GM12878 (cell line): ENCODE measurements at places on chromosomes 16 and 17. TPM values are rescaled to one million over a fixed set of nuclear protein-coding genes. Genes with fewer than 3 reads are reported as not detected.
A peak's percentile ranks its signal among the peaks of the same experiment; 100 is the strongest.

Gene TP53TG3D
- polyA plus RNA-seq = not detected in 2 replicates

Gene CLEC3A
- not detected in 2 replicates for polyA plus RNA-seq

Gene PPP1R27
- polyA plus RNA-seq = 0.55 and 0.70 TPM in 2 replicates

Gene HYDIN
- not detected in 2 replicates for polyA plus RNA-seq

Gene ZFP3
- polyA plus RNA-seq = 1.2 and 1.8 TPM in 2 replicates

Gene TBX21
- polyA plus RNA-seq = 0.51 and 1.7 TPM in 2 replicates

Gene CSH1
- polyA plus RNA-seq = not detected in 2 replicates

Gene ABAT
- polyA plus RNA-seq = 1.6 and 1.8 TPM in 2 replicates

Gene FBXW10
- not detected in 2 replicates for polyA plus RNA-seq

Gene TRAF7
- 28.0 and 30.2 TPM in 2 replicates for polyA plus RNA-seq

DNA sequence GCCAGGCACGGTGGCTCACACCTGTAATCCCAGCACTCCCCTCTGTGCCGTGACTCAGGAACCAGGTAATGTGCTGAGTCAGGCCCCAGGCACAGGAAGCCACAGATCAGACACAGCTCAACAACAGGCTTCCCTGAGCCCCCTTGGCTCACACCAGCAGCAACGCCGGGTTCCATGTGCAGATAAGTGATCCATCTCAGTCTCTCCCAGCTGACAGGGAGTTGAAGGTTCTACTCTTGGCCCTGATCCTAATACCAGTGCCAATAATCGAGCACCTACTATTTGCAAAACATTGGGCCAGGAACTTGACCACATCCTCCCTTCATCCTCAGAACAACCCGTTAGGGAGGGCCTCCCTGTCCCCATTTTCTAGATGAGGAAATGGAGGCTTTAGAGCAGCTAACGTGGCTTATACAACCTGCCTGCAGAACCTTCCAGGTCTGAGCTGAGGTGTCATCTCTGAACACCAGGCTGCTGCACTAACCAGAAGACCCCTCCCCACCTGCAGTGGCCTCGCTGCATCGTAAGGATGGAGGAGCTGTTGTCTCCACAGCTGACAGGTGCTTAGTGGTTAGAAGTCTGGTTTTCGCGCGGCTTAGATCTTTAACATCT lies 64.8 kb upstream of the AMZ2 start:
- no peak for DNase-seq

- no peak for DNase-seq
These were observed 24.0 kb downstream of the SYCE1L start for GRCh38 chr16:77223184-77223583.

DNA sequence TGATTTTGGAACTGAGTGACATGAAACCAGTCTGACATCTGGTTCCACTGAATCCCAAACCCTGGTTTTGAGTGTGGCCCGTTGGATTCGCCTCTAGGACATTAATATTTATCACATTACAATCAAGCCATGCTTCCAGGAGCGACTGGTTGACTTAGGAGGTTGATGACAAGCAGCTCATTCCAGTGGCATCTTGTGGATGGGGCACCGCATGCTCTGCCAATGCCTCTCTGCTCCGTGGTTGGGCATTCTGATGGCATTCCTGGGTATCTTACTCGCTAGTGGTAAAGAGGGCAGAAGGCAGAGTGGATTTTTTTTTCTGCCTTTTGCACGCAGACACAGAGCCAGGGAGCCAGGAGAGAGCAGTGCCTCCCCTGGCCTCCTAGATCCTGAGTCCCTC lies 31.4 kb downstream of the CACNG4 start:
- no peak for DNase-seq

GRCh38 chr16:84613408-84614072 lies 4.3 kb downstream of the COTL1 start:
- no peak for DNase-seq

- peak; percentile 88 for DNase-seq
These were observed 30.9 kb downstream of the SOCS1 start for GRCh38 chr16:11224894-11225676.

- no peak for DNase-seq
These were observed 4.3 kb upstream of the NTN1 start for GRCh38 chr17:9016941-9017552.

DNA sequence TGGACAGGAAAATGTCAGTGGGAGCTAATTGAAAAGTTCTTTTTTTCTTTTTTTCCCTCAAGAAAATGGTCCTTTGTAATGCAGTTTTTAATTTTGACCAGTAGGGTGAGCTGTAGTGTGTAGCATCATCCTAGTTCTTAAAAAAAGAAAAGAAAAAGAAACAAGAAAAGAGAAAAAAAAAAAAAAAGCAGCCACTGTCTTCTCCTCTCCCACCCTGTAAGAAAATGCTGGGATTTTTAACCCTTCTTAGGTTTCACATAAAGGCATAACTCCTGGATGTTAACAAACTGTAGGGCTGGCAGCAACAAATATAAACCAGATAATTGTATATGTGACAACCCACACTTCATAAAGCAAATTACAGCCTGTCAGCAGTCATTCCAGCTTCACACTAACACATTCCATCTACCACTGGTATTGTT lies 78.1 kb downstream of the SKAP1 start:
- no peak for DNase-seq

DNA sequence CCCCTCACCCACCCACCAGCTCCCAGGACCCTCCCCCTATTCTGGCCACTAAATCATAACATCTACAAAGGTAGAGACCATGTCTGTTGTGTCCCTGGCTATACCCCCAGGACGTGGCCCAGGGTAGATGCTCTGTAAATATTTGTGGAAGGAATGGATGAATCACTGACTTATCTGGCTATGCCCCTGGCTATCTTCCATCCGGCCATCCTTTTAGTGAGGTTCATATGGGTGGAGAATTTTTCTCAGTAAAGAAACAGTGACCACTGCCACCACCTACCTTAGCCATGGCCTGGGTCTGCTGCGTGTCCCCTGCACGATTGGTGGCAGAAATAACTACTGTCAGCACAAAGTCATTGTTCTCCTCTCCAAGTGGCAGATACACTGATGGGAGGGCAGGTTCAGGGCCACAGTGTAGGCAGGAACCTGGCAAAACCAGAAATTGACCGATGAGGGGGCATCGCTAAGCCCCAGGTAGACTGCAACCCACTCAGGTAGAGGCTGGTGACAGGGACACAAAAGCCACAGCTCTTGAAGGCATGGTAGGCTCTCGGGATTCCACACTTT lies 63.1 kb upstream of the BCO1 start:
- no peak for DNase-seq

DNA sequence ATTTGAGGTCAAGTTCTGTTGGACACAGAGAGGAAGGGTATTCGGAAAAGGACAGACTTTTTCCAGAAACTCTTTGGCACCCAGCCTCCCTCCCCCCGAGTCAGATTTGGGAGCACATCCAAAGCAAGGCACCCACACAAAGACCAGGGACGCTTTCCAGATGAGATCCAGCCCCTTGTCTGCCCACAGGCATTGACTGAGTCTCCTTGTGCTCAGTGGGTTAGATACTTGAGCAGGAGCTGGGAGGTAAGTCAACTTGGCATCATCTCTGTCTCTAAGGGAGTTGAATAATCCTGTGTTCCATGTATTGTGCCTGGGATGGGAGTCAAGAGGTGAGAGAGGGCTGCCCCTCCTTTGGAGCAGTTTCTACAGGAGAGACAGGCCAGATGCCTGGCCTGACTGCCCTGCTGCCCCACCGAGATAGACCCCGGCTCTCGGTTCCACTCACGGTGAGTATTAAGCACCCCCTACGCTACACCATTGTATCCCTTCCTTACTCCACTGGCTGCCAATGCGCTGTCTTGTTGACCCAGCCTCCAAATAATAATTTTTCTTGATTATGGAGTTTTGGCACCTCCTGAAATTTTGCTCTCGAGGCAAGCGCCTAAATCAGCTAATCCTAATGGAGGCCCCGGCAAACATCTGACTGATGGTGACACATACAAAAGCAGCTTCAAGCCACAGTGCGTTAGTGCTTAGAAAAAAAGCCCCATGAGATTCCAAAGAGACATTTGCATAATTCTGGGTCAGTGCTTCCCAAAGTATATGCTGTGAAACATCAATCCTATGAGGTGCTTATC lies 29.6 kb upstream of the MAP3K14 start:
- no peak for DNase-seq

DNA sequence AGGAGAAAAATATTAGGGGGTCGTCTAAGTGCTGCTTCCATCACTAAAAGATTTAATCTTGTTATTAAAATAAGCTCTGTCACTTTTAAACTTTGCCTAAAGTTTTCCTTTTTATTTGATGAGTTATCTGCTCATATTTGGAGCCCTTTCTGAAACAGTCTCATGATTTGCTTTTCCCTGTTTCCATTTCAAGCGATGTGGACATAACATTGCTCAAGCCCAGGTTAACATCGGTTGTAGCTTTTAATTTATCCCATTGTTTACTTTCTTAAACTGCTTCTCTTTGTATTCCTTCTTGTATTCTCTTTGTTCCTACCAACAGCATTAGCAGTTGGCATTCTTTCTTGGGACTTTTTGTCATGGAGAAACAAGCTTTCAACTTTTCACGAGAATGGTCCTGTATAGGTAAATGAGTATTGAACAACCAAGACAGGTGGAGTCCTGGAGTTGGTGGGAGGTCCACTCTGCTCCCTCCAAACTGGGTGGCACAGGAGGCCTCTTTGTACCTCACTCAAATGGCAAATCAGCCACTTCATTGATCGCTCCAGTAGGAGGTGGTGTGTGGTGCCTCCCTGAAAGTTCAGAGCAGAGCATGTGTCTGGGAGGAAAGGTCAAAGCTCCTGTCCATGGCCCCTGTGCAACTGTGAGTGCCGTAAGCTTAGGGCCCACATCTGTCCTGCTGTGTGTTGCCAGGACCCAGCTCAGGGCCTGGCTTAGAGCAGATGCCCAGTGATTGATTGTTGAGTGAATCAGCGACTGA lies 107.0 kb downstream of the CYLD start:
- no peak for DNase-seq

DNA sequence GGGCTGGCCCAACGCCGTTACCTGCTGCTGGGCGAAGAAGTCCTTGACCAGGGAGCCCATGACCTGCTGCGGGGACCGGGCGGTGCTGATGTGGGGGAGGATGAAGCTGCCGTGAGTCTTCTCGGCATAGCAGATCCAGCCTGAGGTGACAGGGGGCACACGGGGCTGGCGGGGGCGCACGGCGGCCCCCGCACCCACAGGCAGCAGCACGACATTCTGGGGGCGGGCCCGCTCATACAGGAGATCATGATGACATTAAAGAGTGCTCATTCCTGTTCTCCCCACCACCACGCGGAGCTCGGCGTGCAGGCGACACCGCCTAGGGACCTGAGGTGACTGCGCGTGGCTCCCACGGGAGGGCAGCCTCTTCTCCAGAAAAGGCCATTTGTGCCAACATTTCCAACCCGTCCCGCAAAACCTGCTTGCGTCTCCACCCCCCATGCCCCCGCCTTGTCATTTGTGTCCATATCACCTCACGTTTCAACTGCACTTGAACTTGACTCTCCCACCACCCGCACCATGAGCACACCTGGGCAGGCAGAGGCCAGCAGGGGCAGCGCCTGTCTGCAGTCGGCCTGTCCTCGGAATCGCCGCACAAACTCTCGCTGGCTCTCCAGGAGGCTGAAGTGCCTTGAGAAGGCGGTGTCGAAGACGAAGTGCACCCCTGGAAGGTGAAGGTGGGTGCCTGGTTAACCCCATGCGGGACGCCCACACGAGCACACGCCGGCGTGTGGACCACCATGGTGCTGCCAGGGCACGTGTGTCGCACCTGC lies 6.4 kb downstream of the CIAO3 start:
- DNase-seq = no peak

DNA sequence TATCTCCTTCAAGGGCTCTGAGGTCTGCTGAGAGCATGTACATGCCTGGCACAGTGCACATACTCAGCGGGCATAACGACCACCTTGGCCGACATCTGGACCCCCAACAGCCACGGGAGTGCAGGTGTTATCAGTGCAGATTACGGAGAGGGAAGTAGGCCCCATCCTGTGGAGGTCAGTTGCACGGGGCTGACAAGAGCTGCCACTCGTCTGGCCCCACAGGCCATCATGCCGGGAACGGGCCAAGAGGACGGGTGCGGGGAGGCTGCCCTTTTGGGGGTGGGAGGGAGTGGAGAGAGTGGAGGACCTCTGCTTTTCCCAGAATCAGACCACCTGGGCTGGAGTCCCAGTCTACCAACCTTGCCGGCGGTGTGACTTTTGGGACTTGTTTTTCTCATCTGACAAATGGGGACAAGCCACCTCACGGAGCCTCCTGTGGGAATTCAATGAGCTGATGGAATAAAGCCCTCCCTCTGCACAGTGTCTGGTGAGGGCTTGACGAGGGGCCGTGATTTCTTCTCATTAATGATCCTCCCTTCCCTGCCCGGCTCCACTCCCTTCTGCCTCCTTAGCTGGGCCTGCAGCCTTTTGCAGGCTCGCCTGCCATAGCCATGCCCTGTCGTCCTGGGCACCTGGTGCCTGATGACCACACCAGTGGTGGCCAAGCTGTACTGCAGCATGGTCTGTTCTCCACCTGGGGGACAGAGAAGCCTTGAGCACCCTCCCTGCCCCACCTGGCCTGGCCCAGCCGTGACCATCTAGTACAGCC lies 4.6 kb downstream of the PRSS33 start:
- no peak for DNase-seq

GRCh38 chr17:38564869-38565268 lies 40.9 kb downstream of the SRCIN1 start:
- DNase-seq = no peak

GRCh38 chr16:30958175-30959079 lies 873 bp downstream of the SETD1A start:
- no peak for DNase-seq

DNA sequence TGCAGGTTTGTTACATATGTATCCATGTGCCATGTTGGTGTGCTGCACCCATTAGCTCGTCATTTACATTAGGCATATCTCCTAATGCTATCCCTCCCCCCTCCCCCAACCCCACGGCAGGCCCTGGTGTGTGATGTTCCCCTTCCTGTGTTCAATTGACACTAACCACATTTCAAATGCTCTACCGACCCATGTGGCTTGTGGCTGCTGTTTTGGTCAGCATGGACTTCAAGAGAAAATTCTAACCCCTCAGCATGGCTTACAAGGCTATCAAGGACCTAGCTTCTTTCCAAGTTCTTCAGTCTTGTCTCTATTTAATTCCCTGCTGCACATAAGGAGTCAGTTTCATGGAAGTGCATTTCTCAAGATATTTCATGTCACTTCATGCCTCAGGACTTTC lies 52.9 kb downstream of the MMD start:
- DNase-seq = no peak

- no peak for DNase-seq
These were observed 171.7 kb downstream of the LAT start for GRCh38 chr16:29156511-29156910.

GRCh38 chr17:70791748-70792443 lies 622.6 kb downstream of the KCNJ2 start:
- DNase-seq = no peak

DNA sequence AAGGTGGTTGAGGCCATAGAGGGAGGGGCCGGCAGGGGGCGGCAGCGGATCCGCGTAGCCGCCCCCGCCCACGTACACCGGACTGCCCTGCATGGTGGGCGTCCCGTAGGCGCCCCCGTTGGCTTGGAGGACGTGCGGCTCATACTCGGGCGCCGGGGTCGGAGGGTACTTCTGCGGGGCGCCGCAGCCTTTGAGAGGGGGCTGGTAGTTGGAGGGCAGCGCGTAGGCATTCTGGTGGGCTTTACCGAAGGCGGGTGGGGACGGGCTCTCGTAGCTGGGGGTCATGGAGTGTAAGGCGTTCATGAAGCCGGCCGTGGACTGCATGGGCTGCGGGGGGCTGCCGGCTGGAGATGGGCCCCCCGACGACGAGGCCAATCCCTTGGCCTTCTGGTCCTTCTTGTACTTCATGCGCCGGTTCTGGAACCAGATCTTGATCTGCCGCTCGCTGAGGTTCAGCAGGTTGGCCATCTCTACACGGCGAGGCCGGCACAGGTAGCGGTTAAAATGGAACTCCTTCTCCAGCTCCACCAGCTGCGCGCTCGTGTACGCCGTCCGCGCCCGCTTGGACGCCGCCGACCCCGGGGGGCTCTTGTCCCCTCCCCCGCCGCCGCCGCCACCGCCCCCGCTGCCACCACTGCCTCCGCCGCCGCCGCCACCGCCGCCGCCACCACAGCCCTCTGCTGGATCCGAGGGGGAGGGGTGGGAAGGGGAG lies 5.7 kb upstream of the HOXB2 start:
- DNase-seq = no peak
